Cortex of kidney (tissue), 1 donor: ENCODE measurements at places on chromosomes 3 and 15.

DNA sequence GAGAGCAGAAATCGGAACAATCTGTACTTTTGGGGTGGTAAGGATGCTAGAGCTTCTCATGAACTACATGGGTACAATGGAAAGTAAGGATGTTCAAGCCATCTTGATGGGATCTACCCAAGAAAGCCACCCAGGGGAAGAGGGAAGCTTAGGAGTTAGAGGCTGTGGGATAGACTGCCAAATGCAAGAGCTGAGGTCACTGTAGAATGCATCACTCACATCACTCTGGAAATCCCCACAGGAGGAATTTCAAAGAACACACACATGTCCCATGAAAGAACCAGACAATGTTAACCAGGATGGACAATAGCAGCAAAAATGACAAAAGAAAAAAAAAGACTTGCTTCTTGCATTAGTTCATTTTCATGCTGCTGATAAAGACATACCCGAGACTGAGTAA lies 32.8 kb upstream of the UBE2E2 start:
- no peak for DNase-seq

- DNase-seq: no peak
Measured at GRCh38 chr3:53171064-53171418, 10.0 kb downstream of the PRKCD start.

- DNase-seq: no peak
Measured at GRCh38 chr3:116280130-116280740, 165.1 kb downstream of the LSAMP start.

- no peak for DNase-seq
Measured at GRCh38 chr3:100993309-100993708, at the start of gene ABI3BP. Gene ABI3BP, minus strand, starts transcription at chr3:100993421. Its CDS starts 37 bp downstream, at chr3:100993384.

GRCh38 chr15:47432826-47433225 lies 284.5 kb upstream of the SEMA6D start:
- no peak for DNase-seq

GRCh38 chr3:127770671-127771355 lies 51.5 kb downstream of the MGLL start:
- DNase-seq: no peak

DNA sequence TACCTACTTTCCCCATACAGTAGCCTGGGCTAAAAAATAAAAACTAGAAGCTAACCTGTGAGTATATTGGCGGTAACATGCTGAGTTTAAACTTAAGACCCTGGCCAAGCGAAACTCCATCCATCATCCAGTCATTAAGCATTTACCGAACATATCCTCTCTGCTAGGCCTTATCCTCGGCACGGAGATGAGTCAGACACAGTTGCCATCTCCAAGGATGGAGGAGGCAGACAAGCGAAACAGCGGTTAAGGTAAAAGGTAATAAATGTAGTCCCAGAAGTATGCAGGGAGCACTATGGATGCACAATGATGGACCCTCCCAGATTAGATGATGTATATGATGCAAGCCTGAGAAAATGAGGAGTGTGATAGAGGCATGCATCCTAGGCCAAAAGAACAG lies 143.6 kb downstream of the RYR3 start:
- no peak for DNase-seq

- no peak for DNase-seq
Measured at GRCh38 chr15:86154705-86155104, 75.0 kb downstream of the AGBL1 start.

DNA sequence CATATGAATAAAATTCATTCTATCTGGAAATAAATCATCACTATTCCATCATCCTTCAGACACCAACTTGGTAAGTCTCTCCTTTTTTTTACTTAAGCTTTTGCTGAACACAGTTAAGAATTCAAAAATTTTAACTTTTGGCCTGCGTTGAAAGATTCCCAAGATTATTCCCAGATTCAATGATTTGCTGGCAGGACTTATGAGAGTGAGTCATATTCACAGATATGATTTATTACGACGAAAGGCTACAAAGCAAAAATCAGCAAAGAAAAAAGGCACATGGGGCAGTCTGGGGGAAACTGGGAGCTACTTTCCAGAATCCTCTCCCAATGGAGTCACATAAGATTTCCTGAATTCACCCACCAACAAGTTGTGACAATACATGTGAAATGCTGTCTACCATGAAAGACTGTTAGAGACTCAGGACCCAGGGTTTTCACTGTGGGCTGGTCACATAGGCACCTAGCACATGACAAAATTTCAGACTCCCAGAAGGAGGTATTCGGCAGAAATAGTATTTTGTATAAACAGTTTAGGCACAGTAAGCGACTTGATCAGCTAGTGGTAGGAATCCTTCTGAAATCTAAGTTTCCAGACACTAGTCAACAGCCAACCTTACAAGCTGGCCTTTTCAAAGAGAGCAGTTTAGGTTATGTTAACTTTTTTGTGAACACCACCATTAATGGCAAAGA lies 82.1 kb downstream of the DLG1 start:
- no peak for DNase-seq

DNA sequence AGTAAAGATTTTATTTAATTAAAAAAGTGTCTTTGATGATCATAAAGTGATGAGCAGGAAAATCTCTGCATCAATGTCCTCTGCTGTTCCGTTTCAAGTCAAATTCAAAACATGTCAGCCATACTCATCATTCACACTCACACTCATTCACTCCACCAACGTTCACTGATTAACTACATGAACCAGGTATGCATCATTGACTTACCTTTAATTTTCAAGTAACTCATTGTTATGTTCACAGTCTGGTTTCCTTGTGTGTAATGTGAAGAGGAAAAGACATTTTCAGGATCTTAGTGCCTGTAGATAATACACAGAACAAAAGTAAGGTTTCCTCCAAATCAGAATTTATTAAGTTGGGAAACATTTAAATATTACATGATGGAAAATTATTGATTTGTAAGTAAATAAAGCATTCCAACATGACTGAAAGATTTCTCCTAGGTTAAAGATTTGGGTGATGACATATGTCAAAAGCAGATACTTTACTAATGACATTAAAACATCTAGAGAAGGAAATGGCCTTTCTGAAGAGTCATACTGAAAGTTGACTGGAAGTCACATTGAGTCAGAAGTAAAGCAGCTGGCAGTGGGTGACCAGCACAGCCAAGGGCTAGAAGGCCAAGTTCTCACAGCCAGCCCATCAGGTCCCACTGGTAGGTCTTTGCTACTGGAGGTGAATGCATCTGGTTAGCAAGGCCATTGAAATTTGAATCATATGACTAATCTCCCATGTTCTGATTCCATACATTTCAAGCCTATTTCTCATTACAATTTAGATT lies 251.9 kb downstream of the CDIN1 start:
- no peak for DNase-seq

DNA sequence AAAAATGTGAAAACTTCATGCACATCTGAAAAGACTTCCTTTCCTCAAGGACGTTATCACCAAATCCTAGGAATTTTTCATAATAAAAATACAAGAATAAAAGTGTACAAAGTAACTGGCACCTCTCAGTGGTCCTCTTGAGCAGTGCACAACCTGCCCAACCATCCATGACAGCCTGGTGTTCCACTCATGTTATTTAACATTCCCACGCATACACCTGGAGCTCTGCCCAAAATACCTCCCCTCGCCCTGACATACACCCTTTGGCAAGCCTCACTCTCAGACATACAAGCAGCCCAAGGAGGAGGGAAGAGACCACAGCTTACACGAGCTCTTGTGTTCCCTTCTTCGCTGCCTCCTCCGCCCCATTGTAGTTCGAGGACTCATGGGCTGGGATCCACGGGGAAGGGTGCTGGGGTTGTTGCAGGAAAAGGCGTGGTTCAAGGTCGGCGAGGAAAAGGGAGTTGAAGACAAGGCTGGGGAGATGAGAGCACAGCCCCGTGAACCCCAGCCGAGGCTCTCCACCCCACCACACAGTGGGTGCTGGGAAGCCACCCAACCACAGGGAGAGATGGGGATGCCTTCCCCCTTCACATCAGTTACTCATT lies 23.3 kb downstream of the GRIP2 start:
- no peak for DNase-seq

- DNase-seq: no peak
Measured at GRCh38 chr15:61653110-61653509, 407.1 kb downstream of the VPS13C start.

GRCh38 chr3:46206282-46207015 lies 1.7 kb downstream of the CCR1 start:
- DNase-seq: no peak

DNA sequence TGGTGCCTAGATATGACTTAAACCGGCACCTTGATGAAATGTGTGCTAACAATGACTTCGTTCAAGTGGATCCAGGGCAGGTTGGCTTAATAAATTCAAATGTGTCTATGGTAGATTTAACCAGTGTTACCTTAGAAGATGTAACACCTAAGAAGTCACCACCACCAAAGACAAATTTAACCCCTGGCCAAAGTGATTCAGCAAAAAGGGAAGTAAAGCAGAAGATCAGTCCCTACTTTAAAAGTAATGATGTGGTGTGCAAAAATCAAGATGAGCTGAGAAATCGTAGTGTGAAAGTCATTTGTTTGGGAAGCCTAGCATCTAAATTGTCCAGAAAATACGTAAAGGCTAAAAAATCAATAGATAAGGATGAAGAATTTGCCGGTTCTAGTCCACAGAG lies 1.1 kb downstream of the FAN1 start:
- DNase-seq: no peak

DNA sequence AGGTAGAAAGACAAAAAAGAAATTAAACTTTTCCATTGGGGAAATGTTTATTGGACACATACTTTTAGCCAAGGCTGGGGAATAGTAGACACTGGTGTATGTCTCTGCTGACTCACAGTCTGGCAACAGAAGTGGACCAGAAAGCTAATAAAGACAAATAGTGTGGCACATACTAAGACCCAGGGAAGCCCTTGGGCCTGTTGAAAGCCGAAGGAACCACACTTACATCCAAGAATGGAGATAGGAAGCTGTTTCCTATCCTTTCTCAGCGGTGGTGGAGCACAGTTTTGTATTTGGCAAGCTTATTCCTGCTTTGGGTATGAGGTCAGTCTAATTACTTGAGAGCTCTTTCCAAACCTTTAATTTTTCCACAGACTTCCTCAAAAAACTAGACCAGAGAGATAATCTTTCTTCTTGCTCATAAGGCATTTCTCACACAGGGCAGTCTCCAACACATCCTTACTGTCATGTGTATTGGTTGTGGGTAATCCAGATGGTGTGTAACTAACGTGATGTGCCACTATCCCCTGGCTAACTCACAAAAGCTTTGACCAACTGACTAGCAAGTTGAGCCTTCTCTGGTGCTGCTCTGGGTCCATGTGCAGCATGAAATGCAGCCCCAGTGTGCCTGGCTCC lies 279.1 kb upstream of the IGF1R start:
- no peak for DNase-seq

- DNase-seq: no peak
Measured at GRCh38 chr3:150265305-150265704, 142.8 kb upstream of the TSC22D2 start.

DNA sequence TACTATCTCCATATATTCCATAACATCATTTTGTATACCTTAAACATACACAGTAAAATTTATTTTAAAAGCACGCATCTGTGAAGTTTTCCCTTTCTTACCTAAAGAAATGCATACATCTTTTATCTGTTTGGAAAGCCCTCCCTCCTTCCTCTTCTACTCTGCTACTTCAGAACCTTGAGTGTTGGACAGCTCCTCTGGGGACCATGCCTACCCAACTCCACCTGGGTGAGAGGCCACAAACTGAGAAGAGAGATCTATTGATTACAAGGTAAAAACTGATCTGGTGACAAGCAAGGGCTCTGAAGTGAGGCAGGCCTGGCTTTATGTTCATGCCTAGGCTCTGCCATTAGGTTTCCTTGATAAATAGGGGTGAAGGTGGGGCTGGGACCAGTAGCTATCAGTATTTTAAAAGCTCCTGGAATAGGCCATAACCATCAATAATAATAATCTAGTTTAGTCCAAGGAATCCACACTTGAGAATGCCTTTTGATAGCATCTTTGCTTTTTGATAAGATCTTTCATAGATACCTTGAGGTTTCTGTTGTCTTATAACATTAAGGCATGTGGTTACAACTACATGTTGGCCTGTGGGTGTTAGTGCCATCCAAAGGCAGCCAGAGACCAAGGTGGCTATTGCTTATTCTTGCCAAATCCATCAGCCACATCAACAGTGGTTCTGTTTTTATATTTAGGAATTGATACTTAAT lies 148.8 kb downstream of the KCNMB2 start:
- no peak for DNase-seq

DNA sequence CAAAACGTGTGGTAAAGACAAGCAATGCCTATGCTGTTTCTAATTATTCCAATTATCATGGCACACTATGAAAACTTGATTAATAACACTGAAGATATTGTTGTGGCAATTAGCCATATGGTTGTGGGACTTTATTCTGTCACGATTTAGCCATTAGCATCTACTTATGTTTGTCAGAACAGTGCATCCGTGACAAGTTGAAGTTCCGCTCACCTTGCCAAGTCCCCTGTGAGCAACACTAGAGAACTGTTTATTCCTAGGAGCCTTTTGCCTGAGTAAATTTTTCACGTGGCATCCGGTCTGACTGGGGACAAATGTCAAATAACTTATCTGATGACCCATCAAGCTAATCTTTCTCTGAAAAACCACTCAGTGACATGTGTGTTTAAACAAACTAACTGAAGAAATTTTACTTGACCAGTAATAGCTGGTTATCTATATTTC lies 403.3 kb downstream of the TBC1D5 start:
- no peak for DNase-seq

DNA sequence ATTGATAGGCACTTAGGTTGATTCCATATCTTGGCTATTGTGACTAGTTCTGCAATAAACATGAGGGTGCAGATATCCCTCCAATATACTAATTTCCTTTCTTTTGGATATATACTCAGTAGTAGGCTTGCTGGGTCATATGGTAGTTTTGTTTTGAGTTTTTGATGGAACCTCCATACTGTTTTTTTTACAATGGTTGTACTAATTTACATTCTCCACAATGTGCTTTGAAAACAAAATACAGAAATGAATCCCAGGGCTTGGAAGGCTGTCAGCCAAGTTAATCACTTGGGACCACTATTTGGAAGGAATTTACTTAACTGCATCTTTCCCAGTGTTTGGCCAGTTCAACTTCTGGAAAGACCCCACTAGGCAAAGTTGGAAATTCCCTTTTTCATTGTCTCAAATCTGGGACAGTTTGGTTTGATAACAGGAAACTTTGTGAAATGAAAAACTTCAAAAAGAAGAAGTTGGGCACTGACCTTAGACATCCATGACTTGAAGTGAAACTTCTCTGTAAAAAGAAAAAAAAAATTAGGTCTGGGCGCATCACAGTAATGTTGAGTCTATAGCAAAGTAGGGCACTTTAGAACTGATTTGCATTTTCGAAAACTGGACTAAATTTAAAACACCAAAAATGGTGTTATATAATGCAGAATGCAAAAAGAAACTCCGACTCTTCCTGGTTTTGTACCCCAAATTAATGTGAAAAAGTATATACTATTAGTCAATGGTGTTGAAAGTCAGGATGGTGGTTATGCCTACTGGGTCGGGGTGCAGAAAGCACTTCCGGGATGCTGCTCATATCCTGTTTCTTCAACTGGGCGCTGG lies 6.0 kb downstream of the CTSH start:
- DNase-seq: no peak
